Suprapubic skin (tissue), 4 donors: ENCODE measurements at places on chromosomes 5 and 9. TPM values are rescaled to one million over a fixed set of nuclear protein-coding genes. Genes with fewer than 3 reads are reported as not detected.

KLF4 gene
- 613 TPM for total RNA-seq

TTC16 gene
- 0.16 TPM for total RNA-seq

SOX30 gene
- not detected for total RNA-seq

OLFM1 gene
- total RNA-seq = 13.8 TPM

DNA sequence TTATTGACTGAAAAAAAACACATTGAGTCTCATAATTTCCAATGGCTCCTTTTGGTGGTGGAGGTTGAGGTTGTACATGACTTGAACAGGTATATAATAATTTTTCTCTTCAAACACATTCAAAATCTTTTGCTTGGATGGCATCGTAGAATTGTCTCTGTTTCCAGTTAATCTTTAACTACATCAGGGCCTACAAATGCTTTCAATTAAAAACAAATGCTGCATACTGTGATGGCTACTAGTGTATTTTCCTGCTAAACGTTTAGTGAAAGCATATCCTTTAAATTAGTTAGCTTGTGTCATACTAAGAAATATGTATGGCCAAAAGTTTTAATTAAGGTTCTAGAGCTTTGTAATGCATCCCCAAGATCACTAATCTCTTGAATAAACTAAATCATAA, 313.8 kb downstream of the SLF1 start:
- DNase-seq = no peak

- DNase-seq = no peak
Observed at GRCh38 chr9:80185112-80185738, 613.5 kb downstream of the TLE4 start.
